ENCODE measurements at places on chromosomes 5 and 9.

DNA sequence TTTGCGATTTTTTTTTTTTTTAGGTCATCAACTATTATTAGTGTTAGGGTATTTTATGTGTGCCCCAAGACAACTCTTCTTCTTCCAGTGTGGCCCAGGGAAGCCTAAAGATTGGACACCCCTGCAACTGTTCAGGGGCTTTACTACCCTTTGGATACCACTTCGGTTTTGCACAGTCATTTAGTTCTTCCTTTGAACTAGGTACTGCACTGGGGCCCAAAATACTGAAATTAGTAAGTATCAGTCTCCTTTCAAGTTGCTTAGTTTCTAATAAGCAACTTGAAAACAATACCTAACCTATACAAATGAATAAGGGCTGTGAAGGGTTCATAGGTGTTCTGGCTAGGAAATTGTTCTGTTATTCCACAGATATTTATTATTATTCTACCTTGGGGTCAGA lies 45.3 kb downstream of the CWC27 start:
- no peak for DNase-seq

- DNase-seq = no peak
These were observed 101.9 kb upstream of the S1PR3 start for GRCh38 chr9:88889386-88889785.

DNA sequence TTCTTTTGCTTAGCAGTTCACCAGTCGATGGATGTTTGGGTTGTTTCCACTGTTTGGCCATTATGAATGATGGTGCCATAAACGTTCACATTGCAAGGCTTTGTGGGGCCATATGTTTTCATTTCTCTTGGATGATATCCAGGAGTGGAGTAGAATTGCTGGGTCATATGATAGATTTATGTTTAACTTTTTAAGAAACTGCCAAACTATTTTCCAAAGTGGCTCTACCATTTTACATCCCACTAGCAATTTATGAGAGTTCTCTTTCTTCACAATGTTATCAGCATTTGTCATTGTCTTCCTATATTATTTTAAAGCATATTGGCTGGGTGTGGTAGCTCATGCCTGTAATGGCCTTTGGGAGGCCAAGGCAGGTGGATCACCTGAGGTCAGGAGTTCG lies 5.2 kb downstream of the GPR107 start:
- no peak for DNase-seq

DNA sequence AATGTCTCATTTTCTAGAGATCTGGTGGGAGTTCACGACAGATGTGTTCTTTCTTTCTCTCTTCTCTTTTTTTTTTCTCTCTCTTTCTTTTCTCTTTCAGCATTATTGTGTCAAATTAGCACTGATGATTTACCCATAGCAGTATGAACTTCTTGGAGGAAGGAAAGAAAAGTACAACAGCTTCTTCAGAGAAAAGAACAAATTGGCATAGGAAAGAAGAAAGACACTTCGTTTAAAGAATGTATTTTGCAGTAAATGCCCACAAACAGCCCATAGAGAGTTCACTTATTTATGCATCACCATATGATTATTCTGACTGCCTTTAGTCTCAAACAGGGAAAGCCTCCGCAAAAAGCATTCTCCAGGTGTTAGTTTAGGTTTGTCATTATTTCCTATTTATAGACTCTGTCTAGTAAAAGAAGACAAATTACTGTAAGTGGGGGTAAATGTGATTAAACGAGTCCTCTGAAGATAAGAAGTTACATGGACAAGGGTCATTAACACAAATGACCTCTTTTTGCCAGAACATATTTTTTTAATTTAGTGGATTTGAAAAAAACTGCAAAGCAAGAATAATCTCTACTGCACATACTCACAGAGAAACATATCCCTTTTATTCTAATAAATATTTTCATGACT lies 68.0 kb downstream of the POU5F2 start:
- no peak for DNase-seq

DNA sequence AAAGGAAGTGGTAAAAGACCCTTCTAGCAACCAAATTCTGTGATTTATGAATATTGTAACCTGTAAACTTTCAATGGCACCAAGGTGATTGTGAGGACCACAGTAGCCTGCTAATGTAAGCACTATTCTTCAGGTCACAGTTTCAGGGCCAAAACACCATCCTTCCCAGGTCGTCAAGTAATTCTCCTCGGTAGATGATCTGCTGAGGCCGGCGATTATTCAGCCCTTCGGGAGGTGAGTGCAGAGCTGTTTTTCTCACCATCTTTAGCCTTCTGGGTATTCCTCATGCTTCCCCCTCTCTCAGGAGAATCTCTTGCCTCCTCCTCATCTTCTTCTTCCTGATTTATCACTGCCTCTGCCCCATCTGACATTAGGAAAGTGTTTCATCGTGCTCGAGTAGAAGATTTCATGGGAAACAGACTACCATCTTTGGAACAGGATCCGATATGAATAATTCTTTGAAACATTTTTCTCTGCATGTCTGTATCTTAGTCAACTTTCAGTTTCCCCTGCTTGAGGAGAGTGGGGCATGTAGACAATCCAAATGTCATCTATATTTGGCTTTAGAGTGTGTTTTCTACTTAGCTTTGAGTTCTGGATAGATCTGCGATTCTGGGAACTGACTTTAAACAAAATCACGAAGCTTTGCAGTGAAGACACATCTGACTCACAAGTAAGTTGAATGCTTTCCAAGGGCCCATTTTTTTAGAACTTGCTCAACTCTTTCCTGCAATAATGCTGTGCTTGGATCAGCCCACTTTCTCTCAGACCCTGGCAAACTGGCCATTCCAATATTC lies 173.9 kb downstream of the AOPEP start:
- DNase-seq = no peak

DNA sequence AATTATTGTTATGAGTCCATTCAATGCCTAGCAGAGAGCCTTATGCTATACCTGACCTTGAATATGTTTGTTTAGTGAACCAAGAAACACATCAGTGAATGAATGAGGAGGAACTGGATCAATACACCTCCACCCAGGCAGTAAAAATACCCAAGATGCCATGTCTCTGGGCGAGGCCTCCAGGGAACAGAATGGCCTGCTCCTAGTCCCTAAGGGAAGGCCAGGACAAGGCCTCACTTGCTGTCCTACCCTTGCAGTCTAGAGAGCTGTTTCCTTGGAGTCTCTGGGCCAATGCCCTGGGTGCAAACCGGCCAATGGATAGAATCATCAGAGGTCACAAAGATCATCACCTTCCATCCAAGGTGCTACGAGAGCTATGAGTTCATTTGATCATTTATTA lies 26.1 kb downstream of the TNIP1 start:
- no peak for DNase-seq

- no peak for DNase-seq
These were observed 133.1 kb downstream of the DENND1A start for GRCh38 chr9:123796618-123797484.

DNA sequence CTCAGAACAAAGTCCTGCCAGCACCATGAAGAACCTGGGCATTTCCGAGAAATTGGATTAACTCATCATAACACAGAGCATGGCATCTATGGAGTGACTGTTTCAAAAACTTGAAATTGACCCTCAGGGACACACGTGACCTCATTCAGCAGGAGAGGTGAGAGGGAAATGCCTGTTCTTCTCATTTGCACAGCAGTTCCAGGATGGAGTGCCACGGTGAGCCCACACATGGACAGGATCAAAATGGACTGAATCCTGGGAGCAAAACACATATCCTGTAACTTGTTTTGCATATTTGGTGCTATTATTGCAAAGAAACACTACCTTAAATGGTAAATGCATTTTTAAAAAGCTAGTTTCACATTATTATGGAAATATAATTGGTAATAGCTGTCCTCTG lies 256.1 kb upstream of the IRX2 start:
- DNase-seq = no peak

DNA sequence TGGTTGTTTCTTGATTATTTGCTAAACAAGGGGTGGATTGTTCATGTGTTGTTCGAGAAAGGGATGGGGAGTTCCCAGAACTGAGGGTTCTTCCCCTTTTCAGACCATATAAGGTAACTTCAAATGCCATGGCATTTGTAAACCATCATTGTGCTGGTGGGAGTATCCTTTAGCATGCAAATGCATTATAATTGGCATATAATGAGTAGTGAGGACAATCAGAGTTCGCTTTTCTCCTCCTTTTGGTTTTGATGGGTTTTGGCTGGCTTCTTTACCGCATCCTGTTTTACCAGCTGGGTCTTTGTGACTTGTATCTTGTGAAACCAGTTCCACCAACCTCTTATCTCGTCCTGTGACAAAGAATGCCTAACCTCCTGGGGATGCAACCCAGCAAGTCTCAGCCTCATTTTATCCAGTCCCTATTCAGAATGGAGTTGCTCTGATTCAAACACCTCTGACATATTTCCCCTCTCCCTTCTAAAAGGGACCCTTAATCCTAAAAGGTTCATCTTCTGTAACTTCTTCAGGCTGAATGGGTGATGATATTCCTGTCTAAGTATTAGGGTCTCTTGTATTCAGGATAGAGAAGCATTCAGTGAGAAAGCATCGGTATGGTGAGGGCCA lies 8.7 kb upstream of the FBN2 start:
- DNase-seq = no peak

GRCh38 chr9:2725126-2725525 lies 7.8 kb downstream of the KCNV2 start:
- no peak for DNase-seq
